ENCODE measurements at places on chromosomes 3 and 15.
A peak's percentile ranks its signal among the peaks of the same experiment; 100 is the strongest.

DNA sequence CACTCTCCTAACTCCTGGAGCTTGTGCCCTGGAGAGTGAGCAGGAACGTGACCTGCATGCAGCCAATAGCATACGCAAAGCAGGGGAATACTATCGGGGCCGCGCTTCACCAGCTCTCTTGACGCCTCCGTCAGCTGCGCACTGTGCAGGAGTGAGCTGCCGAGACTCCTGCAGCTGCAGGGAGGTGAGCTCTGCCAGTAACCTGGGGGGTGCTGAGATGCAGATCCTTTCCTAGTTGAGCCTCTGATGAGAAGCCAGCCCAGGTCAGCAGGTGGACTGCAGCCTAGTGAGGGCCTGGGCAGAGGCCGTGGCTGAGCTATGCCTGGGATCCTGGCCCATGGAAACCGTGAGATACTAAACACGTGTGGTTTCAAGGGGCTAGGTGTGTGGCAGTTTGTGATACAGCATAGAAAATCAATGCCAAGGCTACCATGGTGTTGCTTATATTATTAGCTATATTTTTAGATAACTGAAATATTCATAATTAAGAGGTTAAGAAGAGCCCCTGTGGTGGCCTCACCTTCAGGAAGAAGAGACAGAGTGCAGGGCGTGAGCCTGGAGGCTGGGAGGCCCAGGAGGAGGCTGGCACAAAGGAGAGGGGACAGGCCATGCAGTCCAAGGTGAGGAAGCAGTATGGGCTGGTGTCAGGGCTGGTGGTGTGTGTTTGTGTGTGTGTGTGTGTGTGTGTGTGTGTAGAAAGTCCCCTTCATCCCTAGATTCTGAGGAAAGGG is 5.9 kb upstream of the DNAJB8 start:
- DNase-seq, result no peak

- no peak for DNase-seq
Measured at GRCh38 chr3:54176106-54176505, 53.8 kb downstream of the CACNA2D3 start.

DNA sequence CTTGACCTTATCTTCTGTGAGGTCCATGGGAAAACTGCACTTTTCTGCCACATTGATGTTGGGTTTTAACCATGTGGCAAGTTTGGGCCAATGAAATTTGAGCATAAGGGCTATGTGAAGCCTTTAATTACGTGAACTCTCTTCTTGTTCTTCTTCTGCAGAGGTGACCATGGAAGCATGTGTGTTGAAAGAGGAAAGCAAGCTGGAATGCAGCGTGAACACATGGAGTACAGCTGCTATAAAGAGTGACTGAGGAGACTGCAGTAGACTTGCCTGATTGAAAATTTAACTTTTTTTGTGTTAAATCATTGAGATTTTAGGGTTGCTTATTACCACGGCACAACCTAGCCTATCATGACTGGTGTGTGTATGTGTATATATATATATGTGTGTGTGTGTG is 347.3 kb downstream of the ZIC1 start:
- DNase-seq, result no peak

DNA sequence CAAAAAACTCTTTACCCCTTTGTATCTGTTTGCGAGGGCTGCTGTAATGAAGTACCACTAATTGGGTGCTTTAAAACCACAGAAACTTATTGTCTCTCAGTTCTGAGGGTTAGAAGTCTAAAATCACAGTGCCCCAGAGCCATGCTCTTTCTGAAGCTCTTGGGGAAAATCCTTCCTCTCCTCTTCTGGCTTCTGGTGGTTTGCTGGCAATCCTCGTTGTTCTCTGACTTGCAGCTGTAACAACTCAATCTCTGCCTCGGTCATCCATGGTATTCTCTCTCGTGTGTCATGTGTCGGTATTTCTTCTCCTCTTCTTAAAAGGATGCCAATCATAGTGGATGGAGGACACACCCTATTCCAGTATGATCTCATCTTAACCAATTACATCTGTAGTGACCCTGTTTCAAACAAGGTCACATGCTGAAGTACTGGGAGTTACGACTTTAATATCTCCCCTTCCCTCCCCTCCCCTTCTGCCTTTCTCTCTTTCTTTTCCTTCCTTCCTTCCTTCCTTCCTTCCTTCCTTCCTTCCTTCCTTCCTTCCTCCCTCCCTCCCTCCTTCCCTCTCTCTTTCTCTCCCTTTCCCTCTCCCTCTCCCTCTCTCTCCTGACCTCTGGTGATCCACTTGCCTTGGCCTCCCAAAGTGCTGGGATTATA is 6.5 kb upstream of the ARL8B start:
- DNase-seq, result no peak

- DNase-seq, result peak; percentile 81
Measured at GRCh38 chr15:34721802-34722438, 32.9 kb downstream of the GJD2 start.

GRCh38 chr15:52362497-52362896 is 66.9 kb upstream of the MYO5C start:
- DNase-seq, result no peak

DNA sequence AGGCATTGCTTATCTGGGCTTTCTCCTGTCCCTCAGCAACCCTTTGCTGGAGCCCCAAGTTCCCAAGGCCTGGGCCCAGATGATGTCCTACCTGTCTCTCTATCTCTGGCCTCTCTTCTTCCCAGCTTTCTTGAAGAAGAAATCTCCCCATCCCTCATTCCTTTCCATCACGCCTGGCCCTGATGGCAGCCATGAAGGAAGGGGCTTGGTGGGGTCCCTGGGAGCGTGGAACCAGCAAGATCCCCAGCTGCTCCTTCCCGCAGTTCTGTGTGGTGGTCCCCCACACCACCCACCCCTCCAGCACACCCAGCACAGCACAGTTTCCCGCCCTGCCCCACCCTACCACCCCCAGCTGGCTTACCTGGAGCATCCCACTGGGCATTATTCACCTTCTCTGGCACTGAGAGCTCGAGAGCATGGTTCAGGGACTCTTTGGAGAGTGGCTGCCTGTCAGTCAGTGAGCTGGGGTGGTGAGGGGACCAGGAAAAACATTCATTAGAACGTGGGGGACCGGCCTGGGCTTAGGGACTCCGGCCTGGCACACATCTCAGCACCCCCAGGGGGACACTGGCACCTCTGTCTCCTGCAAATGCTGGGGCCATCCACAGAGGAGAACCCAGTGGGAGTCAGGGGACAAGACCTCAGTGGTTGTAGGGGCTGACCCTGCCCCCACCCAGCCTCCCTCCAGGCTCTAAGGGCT is 26.6 kb downstream of the ACSBG1 start:
- DNase-seq, result no peak

DNA sequence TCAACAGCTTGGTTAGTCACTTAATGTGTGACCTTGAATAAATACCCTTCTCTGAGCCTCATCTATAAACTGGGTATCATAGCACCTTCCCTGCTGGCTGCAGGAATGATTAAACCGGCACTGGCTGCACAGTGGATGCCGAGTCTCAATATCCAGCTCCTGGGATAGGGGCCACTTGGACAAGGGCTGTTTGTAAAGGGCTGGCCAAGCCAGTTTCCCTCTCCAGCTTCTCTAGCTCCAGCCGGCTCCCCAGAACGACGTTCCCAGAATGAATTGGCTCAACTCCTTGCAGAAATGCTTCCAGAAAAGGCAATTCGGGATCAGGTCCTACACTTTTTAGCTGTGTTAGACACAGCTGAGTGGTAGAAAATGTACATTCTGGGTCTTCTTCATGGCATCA is 58.8 kb downstream of the LSM3 start:
- no peak for DNase-seq

- no peak for DNase-seq
Measured at GRCh38 chr3:98655666-98656065, 62.3 kb upstream of the CPOX start.

DNA sequence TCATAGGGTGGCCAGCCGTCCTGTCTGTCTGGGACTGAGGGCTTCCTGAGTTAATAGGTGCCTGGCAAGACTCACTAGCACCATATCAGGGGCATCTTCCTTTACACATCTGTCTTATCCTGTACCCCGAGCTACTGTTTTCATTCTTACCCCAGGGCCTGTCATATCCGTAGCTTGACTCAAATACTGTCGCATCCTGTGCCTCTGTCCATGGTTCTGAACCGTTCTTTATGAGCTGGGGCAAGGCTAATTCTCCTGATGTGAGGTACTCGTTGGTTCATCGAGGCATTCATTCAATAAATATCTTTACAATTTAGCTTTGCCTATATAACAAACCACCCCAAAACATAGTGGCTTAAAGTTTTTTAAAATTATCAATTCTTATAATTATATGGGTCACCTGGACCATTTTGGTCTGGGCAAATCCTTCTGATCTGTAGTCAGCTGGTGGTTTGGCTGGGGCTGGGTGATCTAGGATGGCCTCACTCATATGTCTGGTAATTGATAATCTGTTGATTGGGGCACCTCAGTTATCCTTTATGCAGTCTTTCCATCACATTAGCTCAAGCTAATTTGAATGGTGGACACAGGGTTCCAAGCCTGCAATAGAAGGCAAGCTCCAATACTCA is 121.2 kb downstream of the TLE3 start:
- no peak for DNase-seq

DNA sequence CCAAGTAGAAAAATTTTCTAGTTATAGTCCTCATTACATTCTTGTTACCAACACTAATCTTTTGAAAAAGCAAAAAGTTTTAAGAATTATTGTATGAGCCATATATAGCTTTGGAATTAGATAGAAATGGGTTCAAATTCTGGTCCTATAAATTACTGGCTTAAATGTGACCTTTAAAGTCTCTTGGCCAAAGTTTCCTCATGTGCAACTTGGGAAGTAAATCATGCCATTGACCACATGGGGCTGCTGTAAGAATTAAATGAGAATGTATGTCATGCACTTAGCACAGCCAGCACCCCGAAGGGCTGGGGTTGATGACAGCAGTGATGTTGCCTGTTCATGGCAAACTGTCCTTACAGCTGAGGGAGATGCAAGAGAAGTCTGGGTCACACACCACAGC is 108.3 kb downstream of the TOP2B start:
- DNase-seq, result no peak

- no peak for DNase-seq
Measured at GRCh38 chr3:9180764-9181117, 68.7 kb downstream of the SRGAP3 start.

GRCh38 chr15:45331972-45332371 is 46.4 kb downstream of the GATM start:
- DNase-seq, result no peak

DNA sequence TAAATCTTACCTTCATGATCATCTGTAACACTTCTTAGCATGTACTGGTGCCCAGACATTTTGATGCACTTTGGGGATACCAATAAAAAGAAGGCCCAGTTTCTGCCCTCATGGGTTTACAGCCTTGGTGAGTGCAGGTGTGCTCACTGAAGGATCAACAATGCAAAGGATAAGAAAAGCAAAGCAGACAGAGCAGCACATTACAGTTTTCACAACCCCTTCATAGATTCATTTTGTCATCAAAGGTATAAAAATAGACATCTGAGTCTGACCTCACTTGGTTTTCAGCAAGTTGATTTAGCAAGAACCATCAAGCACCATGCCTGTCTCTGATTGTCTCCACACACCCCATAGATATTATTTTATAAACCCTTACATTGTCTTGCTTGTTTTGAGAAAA is 77.6 kb downstream of the BFSP2 start:
- no peak for DNase-seq

- no peak for DNase-seq
Measured at GRCh38 chr15:67788986-67789385, 36.3 kb upstream of the SKOR1 start.

DNA sequence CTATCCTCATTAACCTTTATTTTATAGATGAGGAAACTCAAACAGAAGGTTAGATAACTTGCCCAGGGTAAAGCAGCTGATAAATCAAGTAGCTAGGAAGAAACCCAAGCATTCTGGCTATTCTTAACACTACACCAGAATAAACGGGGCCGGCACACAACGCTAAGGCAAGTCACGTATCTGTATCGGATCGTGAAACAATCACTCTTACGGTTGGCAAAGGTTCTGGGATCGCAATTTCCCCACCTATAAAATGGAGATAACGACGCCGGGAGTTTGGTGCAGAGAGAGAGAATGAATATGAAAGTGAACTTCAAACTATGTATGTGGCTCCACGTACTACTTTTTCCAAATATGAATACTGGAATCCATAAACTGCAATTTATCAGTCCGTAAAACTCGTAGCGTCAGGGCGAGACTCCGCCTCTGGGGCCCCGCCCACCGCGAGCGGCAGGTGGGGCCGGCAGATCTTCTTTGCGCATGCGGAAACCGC is 252 bp upstream of the ARMC8 start:
- DNase-seq, result peak; percentile 97

DNA sequence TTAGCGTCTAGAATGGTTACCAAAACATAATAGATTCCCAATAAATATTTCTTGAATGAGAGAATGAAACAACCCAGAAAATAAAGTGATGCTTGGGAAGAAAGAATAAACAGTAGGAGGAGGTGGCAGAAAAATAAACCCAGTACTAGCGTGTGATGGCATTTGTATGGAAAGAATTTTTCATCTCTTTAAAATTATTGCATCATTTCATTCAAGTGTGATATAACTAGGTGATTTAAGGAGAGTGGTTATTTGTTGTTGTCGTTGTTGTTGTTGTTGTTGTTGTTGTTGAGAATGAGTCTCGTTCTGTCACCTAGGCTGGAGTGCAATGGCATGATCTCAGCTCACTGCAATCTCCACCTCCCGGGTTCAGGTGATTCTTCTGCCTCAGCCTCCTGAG is 293.9 kb downstream of the ZNF385D start:
- DNase-seq, result no peak

DNA sequence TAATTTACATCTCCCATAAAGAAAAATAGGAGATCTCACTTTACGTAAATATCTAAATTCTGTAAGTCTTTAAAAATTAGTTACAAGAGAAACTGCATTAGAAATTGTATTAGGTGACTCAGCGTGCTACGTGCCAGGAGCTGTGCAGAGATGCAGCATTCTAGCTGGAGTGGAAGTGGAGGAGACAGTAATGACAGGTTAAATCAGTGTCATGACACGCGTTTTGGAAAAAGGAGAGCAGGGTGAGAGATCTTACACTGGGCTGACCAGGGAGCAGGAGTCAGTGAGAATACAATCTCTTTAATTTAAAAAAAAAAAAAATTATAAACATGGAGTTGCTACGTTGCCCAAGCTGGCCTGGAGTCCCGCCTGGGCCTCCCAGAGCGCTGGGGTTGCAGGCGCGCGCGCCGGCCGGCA is 635 bp downstream of the TUBGCP5 start:
- DNase-seq, result no peak

DNA sequence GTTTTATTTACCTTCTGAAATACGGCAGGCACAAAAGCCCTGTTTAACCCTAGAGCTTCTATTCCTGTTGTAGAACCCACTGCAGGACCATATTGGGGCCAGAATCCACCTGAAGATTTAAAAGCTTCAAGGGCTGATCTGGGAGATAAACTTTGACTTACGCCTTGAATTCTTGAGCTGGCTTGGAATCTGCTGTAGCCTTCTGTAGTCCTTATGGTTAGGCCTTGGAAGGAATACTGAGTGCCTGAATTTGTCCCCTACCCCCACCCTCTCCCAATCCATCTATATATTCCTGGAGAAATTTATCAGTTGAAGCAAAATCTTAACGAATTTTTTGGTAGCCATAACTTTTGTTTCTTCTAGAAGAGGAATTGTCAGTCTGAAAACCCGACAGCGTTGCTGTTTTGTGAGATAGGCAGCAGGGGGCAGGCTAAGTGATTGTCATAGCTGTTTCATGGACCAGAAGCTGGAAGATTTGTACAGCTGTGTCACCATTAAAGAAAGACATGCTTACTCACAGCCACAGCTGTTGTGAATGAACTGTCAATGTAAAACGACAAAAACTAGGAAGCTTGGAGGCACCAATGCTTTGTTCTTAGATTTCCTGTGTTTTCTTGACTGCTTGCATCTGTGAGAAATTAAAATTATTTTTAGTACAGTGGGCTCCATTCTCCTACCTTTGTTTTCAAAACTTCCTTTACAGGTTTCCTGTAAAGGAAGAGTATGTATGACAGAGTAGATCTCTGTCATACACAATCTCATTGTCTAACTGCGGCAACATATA is 12.8 kb downstream of the LXN start:
- no peak for DNase-seq
